Ureter (tissue), 1 donor: ENCODE measurements at places on chromosomes 7 and 10.

- no peak for DNase-seq
Measured at GRCh38 chr7:156174428-156174827, 362.2 kb upstream of the SHH start.

DNA sequence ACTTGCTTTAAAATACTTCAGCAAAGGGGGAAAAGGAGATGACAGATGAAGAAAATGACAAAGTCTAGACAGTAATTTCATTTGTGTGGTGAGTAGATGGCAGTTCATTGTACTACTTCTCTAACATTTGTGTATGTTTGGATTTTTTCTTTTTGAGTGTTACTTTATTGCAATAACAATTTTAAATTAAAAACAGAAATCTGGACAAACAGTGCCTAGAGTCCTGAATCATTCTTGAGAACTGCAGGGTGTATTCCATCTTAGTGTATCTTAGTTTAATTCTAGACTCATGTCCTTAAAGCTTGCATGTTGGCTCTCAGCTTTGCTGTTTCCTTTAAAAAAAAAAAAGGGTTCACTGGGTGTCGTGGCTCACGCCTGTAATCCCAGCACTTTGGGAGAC is 31.1 kb downstream of the HOXA1 start:
- DNase-seq, result no peak

DNA sequence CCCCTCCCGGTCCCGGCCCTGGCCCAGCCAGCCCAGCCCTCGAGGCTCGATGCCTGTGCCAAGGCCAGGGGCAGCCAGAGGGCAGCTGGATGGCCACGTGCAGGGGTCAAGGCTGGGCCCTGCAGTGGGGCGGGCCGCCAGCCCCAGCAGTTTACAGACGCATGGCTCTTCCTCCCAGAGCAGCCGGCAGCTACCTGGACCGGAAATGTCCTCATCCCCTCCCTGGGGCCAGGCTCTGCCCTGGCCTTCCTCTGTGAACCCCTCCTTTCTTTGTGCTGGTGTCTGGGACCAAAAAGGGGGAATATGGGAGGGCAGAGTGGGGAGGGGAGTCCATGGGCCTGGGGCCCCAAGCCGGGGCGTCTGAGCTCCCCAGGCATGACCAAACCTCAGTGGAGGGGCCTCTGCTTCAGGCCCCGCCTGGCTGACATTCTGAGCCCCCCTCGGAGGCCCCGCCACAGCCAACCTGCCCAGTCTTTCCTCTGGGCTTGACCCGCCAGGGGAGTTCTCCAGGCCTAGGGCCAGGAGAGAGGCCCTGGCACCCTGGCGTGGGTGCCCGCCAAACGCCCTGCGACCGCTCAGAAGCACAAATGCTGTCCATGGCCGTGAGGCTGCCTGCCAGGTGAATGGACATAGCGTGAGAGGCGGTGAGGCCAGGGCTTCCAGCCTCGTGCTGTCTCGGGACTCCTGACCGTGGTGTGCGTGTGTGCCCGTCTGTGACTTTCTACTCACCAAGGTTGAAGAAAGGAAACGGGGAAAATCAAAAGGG is 24.7 kb upstream of the AMZ1 start:
- DNase-seq, result no peak

DNA sequence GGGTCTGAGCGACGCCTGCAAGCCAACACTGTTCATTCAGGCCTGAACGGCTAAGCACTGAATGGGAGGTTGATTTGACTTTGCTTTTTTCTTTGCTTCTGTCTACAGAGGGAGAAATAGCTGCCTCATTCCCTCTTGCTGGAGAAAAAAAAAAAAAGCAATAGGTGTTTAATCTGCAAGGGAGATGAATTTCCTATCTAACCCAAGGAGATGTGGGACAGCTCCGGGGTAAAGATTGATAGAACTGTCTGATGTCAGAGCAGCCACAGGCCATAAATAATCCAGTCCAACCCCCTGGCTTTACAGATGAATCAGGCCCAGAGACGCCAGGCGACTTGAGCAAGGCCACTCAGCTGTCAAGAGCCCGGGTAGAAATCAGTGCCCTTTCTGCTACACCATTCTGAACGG is 168.0 kb downstream of the ARHGAP12 start:
- peak; percentile 41 for DNase-seq

DNA sequence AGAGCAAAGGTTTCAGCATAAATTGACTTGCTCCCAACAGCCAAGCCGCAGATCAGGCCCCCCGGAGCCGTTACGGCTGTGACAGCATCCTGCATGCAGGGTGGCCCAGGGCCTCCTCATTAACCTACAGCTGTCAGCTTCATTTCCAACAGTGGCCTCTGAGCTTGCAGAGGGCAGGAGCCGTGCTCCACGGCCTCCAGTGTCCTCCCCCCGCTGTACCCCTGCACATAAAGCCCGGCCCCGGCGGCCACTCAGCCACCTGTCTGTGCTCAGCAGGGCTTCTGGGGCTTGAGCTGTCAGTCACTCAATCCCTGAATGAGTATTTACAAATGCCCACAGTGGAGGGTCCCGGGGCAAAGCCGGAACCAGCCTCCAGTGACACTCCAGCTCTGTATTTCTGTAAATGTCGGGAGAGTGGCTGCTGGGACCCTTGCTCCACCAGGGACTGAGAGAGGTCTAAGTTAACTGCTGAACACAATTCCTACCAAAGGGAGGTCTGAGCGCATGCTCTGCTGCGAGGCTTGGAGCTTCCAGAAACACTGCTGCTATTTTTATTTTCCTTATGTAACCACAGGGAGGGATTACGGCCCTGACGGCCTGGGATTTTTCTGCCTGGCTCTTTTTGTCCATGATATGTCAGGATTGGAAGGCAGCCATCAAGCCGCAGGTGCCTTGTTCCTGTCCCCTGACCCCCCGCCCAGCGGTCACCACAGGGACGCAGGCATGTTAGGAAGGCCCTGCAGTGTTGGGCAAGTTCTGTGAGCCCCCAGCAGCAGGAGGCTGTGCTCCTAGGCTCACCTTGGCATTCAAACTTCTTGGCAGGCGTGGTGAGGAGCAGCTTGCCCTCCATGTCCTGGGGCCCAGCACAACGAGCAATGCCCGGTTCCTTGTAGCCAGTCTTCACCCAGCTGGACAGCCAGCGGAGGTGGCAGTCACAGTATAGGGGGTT is 165.0 kb downstream of the SLIT1 start:
- no peak for DNase-seq

GRCh38 chr7:131619336-131620305 is 63.2 kb upstream of the PODXL start:
- DNase-seq, result no peak

GRCh38 chr7:45709168-45710042 is 135.2 kb downstream of the ADCY1 start:
- DNase-seq, result peak; percentile 42

DNA sequence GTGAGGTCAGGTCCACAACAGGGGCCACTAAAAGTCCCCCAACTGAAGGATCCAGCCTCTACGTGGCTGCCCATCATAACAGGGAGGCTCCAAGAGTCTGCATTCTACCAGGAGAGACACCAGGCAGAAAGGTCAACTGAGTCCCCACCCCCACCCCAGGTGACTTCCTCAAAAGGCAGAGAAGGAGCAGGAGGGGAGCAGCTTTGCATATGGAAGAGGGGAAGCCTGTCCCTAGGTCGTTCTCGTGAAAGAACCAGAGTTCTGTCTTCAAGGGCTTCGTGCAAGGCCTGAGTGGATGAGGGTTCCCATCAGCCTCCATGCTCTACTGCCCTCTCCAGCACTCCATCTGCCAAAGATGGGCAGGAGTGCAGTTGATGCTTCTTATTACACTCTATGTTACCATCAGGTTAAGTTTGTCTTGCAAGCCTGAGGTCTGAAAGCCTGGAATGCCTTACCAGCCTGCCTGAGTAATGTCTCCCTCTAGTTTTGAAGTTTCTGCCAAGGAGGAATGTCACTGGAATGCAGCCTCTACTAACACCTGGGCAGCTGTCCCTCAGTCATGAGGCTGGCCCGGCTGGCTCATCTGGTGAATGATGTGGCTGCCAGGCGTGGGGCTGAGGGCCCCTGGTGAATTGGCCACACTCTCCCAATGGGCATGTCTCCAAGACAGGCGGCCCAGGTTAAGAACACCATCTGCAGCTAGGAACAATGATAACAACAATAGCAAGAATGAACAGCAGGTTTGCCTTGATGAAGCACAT is 54.3 kb upstream of the SMNDC1 start:
- no peak for DNase-seq
